Astrocyte (in vitro differentiated cells and primary cell): ENCODE measurements at places on chromosomes 5 and 9.

DNA sequence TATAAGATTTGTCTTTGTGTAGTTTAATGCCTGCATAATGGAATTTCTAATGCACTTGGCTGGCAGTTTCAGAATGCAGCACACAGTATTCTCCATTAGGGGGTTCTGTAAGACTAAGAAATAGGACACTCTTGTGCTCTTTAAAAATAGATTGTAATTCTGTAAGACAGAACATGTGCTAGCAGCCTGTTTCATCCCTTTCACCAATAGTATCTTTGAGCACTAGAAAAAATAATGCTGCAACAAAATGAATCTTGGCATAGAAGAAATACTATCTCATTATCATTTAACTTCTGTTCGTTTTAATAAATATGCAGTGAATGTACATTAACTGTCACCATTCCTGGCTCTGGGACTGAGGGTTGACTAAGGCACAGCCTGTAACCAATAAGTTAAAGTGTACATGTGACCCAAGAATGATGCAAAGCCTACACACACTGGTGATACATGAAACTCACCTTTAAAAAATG is 23.8 kb upstream of the ZNF622 start:
- peak; percentile 30 for DNase-seq

DNA sequence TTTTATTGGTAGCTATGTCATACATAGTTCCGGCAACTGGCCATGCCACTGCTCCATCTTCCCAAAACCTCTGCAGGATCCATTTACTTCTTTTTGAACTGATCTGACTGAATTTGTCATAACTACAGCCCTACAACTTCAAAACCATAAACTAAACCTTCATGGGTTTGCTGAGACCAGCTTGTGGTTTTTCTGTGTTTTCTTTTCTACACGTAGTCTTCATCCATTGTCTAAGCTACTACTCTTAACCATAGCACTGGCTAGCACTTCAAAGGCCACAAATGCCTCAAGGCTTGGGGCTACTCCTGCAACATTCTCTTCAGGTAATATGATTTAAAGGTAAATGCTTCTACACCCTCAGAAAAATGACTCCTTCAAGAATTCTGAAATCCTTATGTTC is 9.0 kb upstream of the KIF2A start:
- no peak for DNase-seq

- no peak for DNase-seq
These were observed 33.0 kb upstream of the MAP1B start for GRCh38 chr5:72074251-72074650.

GRCh38 chr5:106860398-106861044 is 810.2 kb downstream of the EFNA5 start:
- DNase-seq = no peak

DNA sequence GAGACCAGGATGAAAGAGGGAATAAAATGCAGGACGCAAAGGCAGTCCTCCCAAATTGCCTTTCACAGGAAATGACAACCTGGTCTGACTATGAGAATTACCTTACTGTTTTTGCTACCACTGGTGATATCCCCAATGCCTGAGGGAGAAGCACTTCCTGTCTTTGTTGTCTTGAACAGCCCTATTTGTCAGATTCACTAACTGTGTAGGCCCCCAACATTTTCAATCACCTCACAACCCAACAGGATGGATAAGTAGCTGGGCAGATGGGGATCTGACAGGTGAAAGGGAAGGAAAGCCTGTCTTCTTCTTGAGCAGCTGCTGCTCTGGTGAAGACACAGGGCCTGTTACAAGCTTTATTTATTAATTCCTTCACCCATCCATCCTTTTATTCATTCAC is 9.7 kb downstream of the ESM1 start:
- DNase-seq = no peak

GRCh38 chr9:9229269-9229668 is 1383.5 kb downstream of the PTPRD start:
- no peak for DNase-seq

- DNase-seq = no peak
These were observed 149.7 kb upstream of the IRX4 start for GRCh38 chr5:2032432-2032831.

DNA sequence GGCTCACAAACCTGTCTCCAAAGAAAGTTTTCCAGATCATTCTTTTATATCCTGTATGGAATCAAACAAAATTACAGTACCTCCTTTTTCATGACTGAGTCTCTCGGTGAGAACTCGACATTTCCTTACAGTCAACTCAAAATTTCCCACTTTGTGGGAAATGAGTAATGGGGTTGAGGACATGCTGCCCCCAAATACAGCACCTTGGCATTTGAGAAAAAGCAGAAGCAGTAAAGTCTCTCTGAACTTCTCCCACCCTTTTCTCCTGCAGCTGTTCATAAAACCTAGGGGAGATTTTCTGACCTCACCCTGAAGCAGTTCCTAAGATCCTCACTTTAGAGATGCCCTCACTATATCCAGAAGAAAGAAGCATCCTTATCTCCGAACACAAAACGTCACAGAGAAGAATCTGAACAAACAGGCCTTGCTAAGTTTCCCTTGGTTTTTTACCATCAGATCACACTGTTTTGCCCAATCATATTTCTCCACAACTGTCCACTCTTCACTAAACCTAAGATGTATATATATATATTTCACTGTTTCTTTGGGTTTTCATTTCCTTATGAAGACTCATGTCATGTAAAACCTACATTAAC is 96.1 kb upstream of the APC start:
- DNase-seq = no peak

DNA sequence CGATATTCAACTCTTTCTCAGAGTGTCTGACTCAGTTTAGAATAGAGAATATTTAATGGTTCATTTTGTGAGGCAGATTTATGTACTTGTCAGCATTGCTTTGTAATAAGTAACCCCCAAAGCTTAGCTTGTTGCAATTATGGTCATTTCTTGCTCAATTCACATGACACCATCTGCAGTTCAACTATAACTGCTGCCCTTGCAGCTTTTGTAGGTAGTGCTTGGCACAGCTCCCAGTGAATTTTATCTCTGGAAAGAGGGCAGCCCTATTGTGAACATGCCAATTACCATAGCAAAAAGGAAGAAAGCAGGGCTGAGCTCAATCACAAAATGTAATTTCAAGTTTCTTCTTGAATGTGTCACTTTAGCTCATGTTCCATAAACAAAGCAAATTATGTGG is 1587.7 kb upstream of the ACO1 start:
- no peak for DNase-seq

DNA sequence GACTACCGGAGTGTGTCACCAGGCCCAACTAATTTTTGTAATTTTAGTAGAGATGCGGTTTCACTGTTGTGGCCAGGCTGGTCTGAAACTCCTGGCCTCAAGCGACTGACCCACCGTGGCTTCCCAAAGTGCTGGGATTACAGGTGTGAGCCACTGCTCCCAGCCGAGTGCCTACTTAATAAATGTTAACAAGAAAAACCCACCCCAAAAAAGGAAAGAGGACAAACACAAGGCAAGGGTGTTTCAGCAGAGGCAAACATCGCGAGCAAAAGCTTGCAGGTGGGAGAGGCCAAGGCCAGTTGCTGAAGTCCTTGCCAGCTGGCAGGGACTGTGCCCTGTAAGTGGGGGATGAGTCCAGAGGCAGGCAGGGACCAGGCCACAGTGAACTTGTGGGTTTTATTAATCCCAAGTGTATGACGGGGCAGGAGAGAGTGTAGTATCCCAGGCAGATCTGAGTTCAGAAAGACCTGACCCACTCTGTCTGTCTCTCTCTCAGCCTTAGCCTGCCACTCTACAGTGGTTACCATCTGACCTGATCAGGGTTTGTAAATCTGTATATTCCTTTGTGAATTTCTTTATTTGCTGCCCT is 6.4 kb upstream of the FPGS start:
- peak; percentile 41 for DNase-seq

DNA sequence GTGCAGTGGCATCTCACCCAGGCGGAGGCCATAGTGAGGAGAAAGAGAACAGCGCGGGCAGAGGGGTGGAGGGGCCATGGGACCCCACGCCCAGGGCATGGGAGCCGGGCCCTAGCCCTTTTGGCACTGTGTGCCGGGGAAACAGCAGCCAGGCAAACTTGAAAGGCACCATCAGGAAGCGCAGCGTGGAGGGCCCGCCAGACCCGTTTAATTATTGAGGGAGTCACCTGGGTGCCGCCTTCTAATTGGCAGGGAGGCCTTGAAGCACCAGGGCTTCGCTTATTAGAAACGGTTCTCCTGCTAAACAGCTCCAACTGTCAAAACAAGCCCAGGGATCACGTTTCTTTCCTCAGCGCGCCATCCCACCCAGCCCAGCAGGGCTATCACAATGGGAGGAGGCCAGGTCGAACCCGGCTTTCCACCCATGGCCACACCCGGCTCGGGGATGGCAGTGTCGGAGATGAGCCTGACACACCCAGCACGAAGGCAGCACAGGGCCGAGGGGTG is 104.6 kb upstream of the SARDH start:
- DNase-seq = no peak

GRCh38 chr5:172385010-172385563 is 69.2 kb downstream of the SH3PXD2B start:
- no peak for DNase-seq

DNA sequence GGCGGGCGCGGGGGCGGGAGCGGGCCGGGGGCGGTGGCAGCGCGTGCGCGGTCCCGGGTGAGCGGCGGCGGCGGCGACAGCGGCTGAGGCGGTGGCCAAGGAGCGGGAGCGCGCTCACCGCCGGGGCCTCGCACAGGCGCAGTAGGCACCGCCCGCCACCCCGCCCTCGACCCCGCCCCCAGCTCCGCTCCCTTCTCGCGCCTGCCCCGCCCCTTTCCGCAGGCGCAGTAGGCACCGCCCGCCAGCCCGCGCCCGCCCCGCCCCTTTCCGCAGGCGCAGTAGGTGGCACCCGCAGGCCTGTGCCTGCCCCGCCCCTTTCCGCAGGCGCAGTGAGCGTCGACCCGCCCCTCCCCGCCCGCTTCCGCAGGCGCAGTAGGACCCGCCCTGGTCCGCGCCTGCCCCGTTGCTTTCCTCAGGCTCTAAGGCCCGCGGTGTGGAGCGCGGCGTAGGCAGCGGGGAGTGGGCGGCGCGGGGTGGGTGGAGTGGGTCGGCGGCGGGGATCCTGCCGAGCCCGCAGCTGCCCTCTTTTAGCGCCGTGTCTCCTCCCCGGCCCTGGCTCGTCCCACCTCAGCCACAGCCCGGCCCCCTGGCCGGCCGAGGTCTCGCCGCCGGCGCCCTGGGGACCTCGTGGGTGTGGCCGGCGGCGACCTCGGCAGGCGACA is at the start of gene CAMSAP1:
Gene CAMSAP1 (minus strand): TSS at position 116 of the 662 bp plus-strand sequence. CDS start 387 bp downstream, outside the sequence.
- peak; percentile 76 for DNase-seq

DNA sequence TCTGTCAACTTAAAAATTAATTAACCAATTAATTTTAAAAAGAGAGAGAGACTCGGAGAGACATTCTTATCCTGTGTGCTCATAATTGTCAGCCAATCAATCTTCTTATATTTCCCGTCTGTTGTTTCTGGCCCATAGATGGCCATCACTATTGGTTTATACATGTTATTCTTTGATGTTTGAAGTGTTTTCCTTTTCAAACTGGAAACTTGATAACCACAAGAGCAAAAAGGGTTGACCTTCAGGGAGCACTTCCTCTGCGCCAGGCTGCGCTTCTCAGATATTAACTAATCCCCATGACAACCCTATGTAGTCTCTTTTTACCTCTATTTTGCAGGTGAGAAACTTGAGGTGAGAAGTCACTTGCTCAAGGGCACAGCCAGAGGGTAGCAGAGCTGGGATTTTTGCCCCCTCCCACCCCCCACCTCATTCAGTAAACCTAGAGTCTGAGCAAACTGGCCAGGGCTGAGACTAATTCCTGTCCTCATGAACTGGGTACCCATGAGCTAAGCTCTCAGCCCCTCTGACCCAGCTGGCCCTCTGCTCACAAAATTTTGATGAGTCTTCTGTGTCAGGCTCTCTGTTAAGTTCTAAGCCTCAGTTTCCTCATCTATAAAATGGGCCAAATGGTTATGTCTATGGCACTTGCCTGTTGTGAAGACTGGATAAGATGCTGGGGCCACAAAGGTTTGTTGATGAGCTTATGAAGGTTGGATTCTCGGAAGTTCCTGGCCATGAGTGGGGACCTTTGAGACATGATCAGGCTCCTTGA is 86.0 kb upstream of the SH3PXD2B start:
- no peak for DNase-seq

- no peak for DNase-seq
These were observed 13.1 kb downstream of the LRRC26 start for GRCh38 chr9:137156567-137157375.

DNA sequence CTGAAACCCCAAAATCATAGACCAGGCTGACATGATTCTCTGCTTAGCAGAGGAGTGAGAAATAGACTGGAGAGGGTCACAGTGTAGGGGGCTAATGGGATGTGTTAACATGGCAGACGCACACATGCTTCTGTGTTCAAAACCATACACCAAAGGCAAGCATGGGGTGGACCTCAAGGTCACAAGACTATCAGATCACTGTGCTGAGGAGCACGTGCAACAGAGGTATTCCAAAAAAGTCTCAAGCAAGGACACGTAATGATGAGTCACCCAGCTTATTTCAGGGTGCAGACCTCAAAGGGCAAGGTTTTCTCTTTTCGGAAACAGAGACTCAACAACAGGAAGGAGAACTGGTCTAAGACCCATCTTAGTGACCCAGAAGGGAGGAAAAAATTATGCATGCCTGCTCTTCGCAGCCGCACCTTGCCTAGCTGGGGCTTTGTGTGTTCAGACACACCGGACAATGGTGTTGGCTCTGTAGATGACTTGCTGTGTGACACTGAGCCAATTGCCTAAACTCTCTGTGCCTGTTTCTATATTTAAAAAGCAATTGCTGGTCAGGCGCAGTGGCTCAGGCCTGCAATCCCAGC is 20.3 kb downstream of the WHRN start:
- peak; percentile 82 for DNase-seq

DNA sequence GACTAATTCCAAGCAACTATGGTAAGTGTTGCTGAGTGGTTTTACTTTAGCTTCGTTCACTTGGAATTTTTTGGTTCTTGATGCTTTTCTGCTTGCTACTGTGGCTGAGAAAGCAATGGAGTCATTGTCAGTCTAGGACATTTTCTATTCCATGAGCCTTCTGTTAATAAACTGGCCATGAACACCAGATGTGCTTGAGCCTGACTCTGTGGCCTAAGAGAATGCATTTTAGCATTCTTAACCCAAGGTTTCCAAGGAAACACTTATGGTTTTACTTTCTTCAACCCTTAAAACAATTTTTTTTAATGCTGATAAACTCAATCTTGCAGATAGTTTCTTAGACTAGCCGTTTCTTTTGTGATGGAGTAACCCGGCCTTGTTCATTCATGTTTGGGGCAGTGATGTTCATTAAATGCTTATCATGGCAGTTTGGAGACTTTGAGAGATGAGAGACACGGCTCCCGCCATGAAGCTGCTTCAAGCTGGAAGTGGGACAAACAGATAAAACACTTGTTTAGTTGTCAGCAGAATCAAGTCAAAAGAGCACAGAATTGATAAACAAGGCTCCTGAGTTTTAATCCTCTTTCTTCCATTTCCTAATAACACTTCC is 42.4 kb downstream of the OSTF1 start:
- peak; percentile 44 for DNase-seq

DNA sequence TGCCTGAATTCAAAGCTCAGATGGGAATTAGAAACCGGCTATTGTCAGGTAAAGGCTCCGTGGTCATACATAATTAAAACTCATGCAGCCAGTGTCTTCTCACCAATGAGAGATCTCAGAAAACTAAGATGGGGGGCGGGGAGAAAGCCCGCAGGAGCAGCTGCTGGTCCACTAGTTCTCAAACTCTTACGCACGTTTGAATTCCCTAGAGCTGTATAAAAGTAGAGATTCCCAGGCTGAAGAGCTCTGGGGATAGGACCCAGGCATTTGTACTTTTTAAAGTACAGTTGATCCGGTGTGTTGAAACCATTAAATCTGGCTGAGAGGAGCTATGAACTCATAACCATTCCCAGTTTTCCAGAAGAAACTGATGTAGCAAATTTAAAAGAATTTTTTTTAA is 68.5 kb downstream of the FRMD3 start:
- no peak for DNase-seq
